ENCODE measurements at places on chromosomes 1 and 21. TPM values are rescaled to one million over a fixed set of nuclear protein-coding genes. Genes with fewer than 3 reads are reported as not detected.

DNA sequence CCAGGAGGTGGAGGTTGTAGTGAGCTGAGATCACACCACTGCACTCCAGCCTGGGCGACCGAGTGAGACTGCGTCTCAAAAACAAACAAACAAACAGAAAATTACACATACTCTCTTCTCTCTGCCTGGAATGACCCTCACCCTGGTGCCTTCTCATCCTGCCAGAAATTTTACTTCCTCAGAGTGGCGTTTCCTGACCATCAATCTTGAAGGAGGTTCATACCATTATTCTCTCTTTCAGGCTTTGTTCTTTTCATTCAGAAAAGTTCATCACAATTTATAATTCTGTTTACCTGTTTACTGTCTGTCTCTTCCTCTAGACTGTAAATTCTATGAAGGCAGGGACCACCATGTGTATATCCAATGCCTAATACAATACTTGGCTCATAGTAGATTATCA is 79.3 kb downstream of the RPS6KA1 start:
- no peak for DNase-seq

- no peak for DNase-seq
Observed at GRCh38 chr1:177912991-177913390, 56.9 kb downstream of the SEC16B start.

Gene COL16A1
- 26.2 TPM for total RNA-seq

DNA sequence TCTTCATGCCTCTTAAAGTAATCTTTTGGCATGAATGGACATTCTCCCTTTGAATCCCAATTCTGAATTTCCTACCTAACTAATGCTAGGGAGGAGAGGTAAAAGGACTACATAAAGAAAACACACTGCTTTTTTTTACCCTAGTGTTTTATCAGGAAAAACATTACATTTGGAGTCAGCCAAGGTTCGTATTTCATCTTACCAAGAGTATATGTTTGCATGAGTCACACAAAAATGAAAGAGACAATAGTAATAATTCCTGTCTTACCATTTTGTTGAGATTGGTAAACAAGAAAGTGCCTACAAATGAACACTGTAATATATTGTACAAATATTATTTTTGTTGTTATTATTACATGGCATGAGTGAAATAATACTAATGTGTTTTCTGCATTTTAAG is 112.9 kb upstream of the WARS2 start:
- no peak for DNase-seq

Gene SNAPIN
- 158 TPM for total RNA-seq

- no peak for DNase-seq
Observed at GRCh38 chr1:62280150-62280549, 39.1 kb downstream of the KANK4 start.

DNA sequence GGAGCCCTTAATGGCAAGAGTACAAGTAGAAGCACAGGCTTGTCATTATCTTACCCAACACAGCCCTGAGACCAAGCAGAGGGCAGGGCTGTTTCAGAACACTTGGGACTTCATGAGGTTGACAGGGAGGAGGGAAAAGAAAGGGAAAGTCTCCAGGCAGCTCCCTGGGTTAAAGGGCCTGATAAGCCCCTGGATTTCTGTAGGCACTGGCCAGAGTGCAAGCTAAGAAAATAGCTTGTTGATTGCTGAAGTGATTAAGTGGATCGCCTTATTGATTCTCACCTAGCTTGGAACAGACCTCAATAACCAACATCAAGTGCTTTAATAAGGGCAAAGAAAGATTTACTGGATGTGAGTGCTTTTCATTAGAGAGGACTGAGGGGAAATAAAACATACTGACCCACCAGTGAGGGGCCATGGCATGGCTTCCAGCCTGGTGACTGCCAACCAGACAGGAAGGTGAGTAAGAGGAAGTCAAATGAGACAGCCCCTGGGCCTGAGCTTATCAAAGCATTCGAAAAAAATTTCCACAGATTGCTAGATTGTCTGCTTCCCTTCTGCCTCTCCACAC is 121.4 kb upstream of the NFIA start:
- DNase-seq, result peak; percentile 46

DNA sequence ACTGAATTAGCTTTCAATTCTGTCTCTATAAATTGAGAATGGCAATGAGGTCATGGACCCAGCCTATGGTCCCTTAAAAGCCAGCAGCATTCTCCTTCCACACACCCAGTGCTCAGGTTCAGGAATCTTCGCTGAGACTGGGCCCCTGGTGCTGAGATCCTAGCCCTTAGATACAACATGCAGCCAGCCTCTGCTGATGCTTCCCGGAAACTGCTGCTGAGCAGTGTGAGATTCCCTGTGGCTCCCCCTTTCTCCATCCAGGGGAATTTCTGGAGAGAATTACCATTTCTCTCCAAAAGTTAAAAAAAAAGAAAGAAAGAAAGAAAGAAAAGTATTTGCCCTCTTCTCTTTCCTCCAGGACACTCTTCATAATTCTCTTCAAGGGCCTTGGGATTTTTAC is 31.7 kb upstream of the RALGPS2 start:
- no peak for DNase-seq

DNA sequence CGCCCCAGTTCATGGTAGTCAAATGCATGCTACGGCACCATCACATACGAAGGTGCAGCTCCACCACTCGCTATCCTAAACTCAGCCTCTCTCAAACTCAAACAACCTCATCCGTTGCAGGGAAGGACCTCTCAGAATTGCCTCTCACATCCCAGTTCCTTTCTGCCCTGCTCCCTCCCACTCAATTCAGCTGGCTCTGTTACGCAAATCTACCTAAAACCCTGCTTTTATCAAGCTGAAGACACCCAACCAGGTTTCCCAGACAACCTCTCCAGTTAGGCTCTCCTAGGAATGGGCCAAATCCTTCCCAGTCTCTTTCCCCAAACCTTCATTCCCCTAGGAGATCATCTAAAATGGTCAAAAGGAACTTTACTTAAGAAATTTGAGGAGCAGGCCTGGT is 62.9 kb downstream of the CLSTN1 start:
- DNase-seq, result no peak

DNA sequence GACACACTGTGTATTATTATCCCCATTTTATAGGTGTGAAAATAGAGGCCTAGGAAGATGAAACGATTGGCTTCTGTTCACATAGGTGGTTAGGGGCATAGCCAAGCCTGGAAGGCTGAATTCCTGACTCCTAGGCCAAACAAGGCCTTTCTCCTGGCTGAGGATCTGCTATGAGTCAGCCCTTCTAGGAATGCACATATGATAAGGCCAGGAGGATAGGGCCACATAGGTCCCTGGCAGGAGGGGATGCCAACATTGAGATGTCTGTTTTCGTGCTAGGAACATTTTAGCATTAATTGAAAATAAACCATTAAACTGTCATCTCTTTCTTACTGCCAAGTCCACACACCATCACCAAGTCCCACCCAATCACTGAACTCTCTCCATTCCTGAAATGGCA is 9.2 kb downstream of the CSMD2 start:
- peak; percentile 42 for DNase-seq

Gene CD1B
- total RNA-seq, result not detected

Gene SETDB1
- total RNA-seq, result 55.4 TPM

- DNase-seq, result no peak
Observed at GRCh38 chr1:88661188-88661587, 22.9 kb upstream of the PKN2 start.

- peak; percentile 68 for DNase-seq
Observed at GRCh38 chr1:154961207-154962155, at the start of gene PYGO2. Gene PYGO2 (minus strand): TSS chr1:154961782. CDS start chr1:154961576, 206 bp downstream.

GRCh38 chr1:50181027-50181663 is 72.4 kb downstream of the ELAVL4 start:
- DNase-seq, result no peak

Data from A172 (cell line).